Caudate nucleus (tissue), 63 donors: ENCODE measurements at places on chromosomes 1 and 21.

GRCh38 chr21:40243685-40244084, 376.4 kb downstream of the PCP4 start:
- no peak for DNase-seq

GRCh38 chr1:57770772-57771171, 346.9 kb upstream of the DAB1 start:
- no peak for DNase-seq

DNA sequence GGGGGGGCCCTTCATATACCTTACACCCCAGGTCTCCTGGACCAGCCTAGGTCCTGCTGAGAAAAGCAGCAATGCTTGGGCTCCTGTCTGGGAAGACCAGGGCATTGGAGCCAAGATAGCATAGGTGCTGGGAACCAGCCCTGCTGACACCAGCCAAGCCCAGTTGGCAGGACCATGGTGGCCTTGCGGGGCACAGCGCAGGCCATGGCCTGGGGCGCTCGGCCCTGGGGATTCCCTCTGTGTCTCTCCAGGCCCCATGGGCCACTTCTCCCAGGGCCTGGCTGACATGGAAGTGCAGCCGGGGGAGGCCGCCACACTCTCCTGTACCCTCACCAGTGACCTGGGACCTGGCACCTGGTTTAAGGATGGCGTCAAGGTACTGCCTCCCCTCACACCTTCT, 23.3 kb downstream of the IGFN1 start:
- DNase-seq = no peak

DNA sequence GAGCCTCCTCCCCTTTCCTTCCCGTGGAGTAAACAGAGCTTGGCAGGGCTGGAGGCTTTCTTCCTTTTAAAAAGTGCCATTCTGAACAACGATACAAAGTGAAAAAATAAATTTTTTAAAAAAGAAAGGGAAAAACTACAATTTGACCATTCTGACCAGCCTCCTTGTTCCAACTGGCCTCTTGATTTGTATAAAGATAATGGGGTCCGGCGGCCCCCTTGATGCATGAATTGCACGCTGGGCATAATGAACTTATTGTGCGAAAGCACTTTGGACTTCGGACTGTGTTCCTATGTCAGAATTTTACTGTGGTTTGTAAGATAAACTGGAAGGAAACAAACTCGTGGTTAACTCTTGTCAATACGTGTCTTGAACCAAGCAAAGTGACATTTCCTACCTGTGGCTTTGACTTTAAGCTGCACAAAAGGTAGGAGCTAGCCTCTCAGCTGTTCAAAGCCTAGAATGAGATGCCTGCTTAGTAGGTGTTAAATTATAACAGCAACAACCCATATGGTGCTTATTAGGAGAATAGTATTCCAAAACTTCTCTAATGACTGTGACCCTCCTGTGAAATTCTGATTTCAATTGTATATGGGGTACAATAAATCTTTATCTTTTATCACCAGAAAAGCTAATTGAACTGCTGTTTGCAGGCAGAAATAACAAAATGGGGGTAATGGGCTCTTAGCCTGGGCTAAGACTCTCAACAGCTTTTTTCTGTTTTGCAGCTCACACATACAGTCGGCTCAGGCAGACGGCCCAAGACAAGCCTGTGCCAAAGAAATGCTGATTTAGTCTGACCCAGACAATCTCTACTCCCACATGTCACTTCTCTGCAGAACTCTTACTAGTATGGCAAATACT, 9.3 kb downstream of the IRF2BP2 start:
- peak; percentile 19 for DNase-seq

DNA sequence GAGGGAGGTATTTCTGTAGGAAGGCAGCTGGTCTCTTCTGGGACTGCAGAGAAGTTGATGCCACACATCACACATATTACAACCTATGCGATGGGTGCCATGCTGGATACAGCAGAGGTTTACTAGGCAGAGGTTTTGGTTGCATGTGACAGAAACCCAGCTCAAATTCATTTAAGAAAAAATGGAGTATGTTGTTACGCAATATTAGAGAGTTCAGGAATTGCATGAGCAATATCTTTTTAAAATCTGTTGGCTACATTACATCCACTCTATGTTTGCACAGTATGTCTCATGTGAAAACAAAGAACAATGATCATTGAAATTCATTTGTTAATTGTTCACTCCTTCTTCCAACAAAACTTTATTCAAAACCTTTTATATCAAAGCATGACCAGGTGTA, 425.2 kb downstream of the RWDD3 start:
- DNase-seq = no peak

DNA sequence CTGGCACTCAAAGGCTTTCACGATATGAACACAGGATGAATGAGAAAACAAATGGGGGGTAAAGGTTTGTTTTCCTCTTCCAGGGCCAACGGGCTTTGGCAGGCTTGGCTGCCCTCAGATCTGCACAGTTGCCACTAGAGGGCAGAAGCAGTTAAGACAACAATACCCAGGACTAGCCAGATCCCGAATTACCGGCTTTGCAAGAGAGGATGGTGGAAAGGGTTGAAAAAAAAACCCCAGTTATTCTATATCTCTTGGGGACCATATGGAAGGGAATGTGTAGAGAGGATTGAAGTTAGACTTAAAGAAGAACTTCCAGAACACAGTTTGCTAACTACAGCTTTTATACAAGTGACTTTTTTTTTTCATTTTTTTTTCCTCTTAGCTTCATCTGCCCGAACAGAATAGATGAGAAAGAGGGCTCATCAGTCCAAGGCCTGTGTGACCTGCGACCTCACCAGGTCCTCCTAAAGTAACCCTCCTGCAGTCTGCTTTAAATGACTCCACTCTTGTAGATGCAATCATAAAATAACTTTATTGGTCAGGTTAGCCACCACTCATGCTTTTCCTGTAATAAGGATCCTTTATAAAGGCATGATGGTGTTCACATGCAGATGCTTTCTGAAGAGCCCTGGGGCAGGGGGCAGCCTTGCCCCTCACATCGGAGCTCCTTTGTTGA, 10.7 kb downstream of the FMOD start:
- DNase-seq = peak; percentile 85

GRCh38 chr1:206904423-206905142, 7.3 kb downstream of the IL24 start:
- no peak for DNase-seq

DNA sequence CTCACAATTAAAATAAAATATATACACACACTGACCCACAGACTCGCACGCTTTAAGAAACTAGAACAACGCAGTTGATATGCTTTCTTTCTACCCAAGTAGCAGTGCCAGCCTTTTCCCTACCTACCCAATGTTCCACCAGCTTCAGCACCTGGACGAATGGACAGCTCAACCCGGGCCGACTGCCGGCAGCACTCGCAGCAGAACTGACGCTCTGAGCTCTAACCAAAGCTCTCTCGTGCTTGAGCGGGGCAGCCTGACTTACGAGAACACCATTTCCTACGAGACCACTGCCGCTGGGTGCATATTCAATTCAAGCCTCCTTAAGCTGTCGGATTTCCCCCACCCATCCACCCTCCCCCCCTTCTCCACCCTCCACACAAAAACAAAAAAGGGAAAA, 127.4 kb upstream of the DPYD start:
- peak; percentile 64 for DNase-seq

GRCh38 chr1:61420909-61421835, 303.8 kb downstream of the TM2D1 start:
- DNase-seq = no peak

- DNase-seq = peak; percentile 41
Observed at GRCh38 chr1:233240829-233241682, 54.5 kb downstream of the PCNX2 start.

GRCh38 chr1:10152709-10153284, 57.6 kb upstream of the KIF1B start:
- DNase-seq = peak; percentile 65

DNA sequence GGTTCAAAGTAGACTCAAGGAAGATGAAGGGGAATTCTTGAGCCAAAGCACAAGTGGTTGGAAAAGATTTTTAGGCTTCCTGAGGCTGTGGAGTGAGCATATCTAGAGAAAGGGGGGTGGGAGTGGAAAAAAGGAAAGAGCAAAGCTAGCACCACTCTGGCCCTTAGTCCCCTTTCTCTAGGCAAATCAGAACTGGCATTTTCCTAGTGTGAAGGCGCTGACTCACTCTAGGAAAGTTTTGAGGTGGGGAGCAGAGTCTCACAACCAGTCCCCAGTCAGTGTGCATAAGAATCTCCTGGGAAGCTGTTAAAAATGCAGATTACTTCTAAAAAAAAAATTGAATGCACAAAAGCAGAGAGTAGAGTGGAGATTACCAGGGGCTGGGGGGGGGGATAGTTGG, 3.4 kb upstream of the GPR89B start:
- DNase-seq = no peak

DNA sequence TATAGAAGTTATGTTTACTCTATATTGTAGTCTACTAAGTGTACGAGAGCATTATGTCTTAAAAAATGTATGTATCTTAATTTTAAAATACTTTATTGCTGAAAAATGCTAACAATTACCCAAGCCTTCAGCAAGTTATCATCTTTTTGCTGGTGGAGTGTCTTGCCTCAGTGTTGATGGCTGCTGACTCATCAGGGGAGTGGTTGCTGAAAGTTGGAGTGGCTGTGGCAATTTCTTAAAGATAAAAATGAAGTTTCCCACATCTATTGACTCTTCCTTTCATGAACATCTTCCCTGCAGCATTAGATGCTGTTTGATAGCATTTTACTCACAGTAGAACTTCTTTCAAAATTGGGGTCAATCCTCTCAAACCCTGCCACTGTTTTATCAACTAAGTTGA, 95.8 kb downstream of the CDC7 start:
- no peak for DNase-seq

DNA sequence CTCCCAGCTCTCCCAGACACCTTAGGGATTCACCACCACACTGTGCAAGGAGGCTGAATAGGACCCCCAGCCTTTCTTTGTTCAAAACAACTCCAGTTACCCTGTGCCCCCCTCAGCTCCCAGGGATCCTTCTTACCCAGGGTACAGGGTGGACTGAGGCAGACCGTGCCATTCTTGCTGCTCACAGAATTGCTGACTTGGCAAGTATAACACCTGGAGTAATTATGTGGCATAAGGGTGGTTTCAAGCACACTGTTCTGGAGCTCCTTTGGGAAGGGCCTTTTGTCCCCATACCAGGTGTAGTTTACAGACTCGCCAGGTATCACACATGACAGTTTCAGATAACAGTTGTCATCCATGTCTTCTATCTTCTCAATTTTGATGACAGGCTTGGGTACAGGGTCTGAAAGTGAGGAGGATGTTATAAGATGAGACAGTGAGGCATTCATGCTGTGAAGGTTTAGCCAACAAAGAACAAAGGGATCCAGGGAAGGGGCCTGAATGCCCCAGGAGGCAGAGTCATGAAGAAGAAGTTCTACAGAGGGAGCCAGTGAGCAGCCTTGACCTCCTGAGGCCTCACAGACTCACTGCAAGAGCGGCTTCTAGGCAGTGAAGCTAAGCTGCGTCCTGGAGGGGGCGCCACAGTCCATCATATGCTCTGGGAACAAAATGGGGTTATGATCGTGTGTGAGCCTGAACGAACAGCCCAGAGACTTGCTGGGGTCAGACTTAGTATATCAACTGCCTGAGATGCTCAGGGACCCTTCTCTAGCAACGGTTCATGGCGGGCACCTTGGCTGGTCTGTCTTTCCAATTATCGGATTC, 30.3 kb downstream of the CD48 start:
- DNase-seq = no peak

GRCh38 chr1:1906185-1907097, 8.6 kb upstream of the CALML6 start:
- peak; percentile 28 for DNase-seq

- DNase-seq = no peak
Observed at GRCh38 chr1:7608628-7609305, 162.3 kb upstream of the VAMP3 start.

GRCh38 chr1:54810153-54810942, 9.2 kb upstream of the TTC22 start:
- DNase-seq = peak; percentile 46

- DNase-seq = no peak
Observed at GRCh38 chr1:215263636-215264035, 181.1 kb downstream of the KCNK2 start.

DNA sequence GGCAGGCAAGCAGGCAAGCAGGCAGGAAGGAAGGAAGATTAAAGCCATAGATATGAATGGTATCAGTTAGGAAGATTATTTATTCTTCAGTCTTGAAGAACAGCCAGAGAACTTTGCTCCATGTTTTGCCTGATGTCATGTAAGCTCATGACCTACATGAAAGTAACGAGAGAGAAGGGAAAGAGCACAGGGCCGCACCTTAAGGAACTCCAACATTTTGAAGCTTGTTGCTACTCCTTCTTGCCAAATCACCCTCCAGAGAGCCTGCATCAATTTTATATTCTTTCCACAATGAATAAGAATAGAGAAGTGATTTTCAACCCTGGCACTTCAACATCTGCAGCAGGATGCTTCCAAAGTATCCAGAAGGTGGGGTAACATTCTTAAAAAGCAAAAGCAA, 78.0 kb upstream of the EFHD2 start:
- DNase-seq = no peak

GRCh38 chr1:183246436-183246835, 60.4 kb downstream of the LAMC2 start:
- no peak for DNase-seq

DNA sequence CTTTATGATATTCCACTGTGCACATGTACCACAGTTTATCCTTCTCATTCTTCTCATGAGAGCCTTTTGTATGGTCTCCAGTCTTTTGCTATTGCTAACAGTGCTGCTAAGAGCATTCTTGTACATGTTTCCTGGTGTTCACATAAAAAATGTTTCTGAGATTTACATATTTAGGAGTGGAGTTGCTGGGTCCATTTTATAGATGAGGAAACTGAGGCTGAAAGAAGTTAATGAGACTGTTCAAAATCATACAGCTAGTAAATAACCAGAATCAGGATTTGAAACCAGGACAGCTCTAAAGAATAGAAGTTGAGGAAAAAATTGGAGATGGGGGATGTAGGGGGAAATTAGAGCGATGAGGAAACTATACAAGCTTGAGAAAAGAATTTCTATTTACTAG, 27.8 kb upstream of the RGS16 start:
- DNase-seq = no peak

GRCh38 chr1:177753655-177754054, 216.2 kb downstream of the SEC16B start:
- DNase-seq = peak; percentile 46

DNA sequence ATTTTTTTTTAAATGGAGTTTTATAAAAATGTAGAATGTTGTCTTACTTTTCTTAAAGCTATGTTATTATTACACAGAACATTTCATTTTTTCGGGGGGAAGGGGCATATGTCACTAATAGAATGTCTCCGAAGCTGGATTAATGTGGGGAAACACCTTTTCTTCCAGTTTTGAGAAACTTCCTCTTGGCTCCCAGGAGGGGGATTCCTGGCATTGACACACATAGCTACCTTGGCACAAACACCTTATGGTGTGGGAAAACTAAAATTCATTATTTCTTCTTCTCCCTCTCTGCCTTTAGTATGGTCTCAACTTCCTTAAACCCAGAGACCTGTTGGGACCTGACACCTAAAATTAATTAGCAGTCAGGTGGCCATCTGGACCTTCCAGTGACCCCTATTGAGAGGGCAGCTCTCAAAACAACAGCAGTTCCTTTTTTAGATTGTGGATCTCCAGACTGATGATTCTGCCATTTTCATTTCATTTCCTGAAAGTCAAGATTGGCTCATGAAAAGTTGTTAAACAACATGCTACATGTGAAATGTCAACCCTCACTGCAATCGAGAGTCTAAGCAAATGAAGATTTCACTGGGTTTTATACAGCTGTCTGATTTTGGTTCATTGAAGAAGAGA, 70.1 kb upstream of the EDEM3 start:
- DNase-seq = no peak
